ENCODE measurements at places on chromosomes 2 and 18.

DNA sequence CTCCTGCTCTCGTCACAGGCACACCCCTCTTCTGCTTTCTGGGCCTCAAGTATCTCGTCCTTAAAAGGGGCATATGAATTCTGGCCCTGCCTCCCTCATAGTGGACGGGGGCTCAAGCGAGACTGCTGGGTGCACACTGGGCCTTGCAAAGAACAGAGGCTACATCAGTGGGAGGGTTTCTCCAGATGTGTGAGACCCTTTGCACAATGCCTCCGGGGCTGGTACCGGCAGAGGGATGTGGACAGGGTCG, 25.0 kb downstream of the CRACDL start:
- no peak for DNase-seq

GRCh38 chr2:205198140-205198525, 484.2 kb upstream of the NRP2 start:
- DNase-seq = no peak

DNA sequence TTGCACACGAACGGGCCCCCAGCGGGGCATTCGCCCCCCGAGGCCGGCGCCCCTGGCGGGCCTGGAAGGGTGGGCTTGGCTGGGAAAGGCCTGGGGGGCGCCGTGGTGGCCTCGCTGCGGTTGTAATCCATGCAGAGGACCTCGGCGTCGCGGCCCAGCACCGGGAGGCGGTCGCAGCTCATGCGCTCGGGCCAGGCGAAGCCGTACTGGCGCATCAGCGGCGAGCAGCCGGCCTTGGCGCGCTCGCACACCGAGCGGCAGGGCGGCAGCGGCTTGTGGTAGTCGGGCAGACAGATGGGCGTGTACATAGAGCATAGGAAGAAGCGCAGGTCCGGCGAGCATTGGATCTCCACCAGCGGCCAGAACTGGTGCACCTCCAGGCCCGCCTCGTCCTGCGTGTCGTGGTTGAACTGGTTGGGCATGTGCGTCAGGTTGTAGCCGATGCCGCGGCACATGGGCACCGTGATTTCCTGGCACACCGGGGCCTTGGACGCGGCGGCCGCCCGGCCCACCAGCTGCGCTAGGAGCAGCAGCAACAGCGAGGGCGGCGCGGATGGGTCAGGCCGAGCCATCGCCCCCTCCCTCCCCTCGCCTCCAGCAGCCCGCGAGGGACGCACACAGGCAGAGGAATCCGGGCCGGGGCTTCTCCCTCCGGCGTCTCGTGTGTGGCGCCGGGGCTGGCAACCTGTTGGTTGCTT, 1.4 kb downstream of the FZD5 start:
- no peak for DNase-seq

DNA sequence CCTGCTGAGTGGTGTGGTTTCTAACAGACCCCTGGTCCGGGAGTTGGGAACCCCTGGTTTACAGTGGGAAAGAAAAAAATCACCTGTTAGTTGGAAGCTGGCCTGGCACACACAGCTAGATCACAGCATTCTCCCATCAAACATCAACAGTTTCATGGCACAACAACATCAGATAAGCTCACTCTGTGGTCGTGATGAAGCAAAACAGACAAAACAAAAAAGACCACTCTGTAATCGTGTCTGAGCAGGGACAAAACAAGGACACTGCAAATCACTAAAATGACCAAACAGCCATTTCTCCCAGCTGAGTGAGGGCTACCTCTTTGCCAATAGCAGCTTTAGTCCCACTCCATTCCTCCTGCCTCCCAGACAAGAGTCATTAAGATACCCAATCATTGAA, 9.0 kb upstream of the IMPACT start:
- DNase-seq = no peak

DNA sequence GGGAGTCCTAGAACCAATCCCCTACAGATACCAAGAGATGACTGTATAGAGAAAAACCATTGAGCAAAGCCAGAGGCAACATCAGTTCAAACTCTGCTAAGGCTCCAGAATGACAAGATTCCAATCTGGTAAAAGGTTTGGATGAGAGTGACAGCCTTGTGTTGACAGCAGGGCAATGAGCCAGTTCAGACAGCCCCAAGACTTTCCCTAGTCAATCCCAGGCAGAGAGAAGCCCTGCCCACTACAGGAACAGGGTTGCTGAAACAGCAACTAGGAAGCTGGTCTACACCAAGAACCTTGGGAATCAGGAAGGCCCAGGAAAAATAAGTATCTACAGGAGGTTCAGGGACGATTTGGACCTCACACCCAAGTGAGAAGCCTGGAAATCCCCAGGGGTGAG, 3.3 kb downstream of the PSTPIP2 start:
- no peak for DNase-seq

- no peak for DNase-seq
Observed at GRCh38 chr2:127094509-127095366, 12.2 kb downstream of the BIN1 start.

DNA sequence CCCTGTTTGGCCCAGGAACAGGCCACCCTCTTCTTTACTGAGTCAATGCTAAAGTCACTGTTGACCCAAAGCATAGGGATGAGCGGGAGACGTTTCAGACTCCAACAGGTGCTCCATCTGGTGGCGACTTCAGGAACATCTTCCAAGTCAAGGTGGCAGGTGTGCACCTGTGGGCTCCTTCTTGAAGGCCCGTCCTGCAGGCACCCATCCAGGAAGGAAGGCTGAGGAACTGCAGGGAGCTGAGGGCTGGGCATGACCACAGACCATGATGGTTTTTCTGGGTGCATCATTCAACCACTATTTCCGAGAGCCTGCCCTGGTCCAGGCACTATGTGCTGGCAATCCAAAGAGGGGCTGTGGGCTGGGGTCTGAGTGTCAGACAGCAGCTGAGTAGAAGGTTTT, 142.8 kb downstream of the NDUFA10 start:
- peak; percentile 37 for DNase-seq

- DNase-seq = no peak
Observed at GRCh38 chr2:238967031-238967977, 119.4 kb downstream of the TWIST2 start.

DNA sequence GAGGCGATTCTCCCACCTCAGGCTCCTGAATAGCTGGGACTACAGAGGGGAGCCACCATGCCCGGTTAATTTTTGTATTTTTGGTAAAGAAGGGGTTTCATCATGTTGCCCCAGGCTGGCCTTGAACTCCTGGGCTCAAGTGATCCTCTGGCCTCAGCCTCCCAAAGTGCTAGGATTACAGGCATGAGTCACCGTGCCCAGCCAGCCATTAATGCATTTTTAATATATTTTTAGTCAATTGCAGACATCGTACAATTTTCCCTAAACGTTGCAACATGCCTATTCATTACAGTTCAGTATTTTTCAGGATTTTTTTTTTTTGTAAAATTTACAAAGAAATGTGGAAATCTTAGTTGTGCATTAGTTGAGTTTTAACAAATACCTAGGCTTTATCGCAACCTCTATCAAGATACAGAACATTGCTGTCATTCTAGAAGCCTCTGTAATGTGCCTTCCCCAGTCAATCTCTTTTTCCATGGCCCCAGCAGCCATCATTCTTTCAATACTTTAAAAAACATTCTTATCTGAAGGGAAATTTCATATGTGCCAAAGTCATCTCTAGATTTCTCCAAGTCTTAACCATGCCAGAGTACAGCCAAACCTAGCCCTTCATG, 14.7 kb downstream of the NABP1 start:
- DNase-seq = no peak

DNA sequence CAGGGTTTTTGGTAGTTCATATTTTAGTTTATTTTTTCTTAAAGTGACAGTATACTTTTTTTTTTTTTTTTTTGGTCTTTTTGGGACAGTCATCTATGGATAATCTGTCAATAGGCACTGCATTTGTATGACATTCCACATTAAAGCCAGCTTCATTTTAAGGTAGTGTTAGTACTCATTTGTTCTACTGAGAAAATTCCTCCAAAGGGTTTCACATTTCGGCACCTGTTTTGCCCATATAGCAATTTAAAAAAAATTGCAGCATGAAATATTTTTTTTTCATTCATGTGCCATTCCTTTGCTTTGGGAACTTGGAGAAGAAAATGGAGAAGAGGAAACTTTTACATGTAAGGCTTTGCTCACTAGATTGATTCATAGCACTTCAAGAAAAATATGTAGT, 276.3 kb upstream of the TCF4 start:
- no peak for DNase-seq

GRCh38 chr2:44801841-44802776, 139.4 kb upstream of the SIX3 start:
- no peak for DNase-seq

DNA sequence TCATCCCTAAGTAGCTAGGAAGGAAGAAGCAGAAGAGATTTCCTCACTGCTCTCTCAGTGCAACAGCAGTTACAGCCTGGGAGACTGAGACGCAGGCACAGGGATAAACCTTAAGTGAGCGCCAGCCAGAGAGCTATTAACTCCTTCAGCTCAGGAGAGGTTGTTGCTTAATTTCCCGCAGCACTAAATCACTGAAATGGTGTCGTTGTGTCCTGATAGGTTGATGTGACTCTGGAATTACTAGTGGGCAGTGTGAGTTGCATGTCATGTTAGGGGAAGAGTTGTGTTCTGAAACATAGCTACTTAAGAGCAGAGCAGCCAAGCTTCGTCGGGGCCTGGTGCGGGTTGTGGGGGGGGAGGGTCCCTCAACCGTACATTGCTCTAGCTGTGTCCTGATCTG, 225.8 kb downstream of the NAPG start:
- DNase-seq = no peak

GRCh38 chr2:71939588-71940535, 207.8 kb downstream of the CYP26B1 start:
- DNase-seq = no peak

DNA sequence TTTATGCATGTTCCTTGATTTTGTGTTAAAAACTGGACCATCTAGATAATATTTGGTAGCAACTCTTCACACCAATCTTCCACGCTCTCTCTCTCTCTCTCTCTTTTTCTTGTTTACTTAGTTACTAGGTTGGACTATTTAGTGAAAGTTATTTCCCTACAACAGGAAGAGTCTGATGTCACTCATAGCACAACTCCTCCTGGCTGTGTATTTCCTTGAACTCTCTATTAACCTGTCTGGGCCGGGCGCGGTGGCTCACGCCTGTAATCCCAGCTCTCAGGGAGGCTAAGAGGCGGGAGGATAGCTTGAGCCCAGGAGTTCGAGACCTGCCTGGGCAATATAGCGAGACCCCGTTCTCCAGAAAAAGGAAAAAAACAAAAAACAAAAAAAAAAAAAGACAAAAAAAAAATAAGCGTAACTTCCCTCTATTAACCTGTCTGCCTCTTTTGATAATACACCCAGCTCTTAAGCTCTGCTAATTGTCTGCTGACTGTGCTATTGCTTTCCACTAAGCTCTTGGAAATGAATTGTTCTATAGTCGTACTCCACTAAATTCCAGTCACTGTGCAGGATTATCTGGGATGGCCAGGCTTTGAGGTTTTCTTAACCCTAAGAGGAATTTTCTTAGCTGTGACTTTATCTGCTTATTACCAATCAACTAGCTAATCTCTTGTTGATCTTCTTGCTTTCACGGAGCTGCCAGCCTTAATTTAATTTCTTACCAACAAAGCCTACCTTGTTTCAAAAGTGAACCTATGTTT, 18.1 kb upstream of the CDH19 start:
- no peak for DNase-seq

DNA sequence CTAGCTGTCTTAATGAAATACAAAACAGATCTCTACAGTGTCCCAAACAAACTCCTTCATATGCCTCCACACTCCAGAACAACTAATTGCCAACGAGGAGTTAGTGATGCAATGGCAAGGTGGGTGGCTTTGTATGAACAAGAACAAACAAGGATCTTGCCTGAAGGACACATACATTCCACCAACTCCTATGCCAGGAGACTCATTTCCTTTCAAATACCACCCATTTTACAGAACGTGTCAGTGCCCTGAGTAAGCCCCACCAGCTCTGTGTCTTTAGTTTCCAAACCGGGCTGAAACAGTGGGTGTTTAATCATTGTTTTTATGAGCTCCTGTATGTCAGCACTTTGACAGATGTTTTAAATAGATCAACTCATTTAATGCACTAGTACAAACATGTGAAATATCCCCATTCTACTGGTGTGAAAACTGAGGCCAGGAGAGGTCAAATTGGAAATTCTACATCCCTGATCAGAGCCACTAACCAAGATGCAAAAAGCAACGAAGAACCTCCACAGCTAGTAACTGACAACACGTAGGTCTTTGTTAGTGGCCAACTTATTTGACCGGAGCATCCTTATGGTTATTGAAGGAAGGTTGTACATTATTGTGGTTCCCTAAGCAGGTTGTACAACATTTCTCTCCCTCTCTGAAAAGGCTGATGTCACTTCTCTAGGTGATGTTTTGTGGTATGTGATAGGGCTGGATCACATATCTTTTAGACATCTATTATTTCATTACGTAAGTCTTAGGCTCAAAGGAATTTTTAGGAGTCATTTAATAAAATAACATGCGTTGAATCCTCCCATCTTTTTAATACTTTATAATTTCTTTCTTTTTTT, 534.9 kb upstream of the TNP1 start:
- DNase-seq = no peak

GRCh38 chr2:197615016-197615652, 60.3 kb downstream of the RFTN2 start:
- no peak for DNase-seq

- DNase-seq = no peak
Observed at GRCh38 chr2:12300927-12301326, 415.8 kb upstream of the TRIB2 start.

GRCh38 chr2:185221-185620, 78.6 kb downstream of the SH3YL1 start:
- DNase-seq = no peak

DNA sequence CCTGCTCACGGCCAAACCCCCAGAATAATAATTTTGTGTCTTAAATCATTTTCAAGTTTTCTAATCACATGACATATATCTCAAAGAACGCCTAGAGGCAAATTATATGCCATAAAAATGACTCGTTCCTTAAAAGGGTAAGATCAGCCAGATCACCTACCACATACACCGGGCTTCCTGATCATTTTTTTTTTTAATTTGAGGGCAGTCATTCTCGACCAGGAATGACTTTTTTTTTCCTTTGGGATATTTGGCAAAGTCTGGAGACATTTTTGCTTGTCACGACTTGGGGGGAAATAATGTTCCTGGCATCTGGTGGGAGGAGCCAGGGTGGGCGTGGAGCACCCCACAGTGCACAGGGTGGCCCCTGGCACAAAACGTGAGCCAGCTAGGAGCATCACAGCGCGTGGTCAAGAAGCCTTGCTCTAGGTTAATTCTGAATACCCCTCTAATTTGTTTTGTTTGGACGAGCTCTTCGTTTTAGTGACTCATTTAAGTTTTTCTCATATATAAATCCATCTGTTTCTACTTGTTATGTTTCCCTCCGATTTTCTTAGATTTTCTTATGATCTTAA, 94.9 kb downstream of the TWIST2 start:
- DNase-seq = no peak

DNA sequence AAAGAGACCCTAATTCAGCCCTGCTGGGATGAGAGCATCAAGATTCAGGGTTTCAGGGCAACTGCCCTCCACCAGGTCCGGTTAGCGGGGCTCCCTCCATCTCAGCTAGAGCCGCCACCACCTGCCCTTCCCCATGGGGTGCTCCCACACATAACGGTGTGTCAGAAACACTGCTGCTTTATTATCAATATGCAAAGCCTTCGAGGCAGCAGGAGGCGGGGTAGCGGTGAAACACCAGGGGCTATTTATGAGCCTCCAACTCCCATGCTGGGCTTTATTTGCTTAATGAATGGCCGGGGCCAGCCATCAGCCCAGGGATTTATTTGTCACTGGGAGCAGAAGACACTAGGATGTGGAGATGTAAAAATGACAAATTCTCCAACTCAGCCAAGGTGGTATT, 109.8 kb downstream of the GALNT14 start:
- DNase-seq = no peak

GRCh38 chr2:32237996-32238395, 26.7 kb downstream of the NLRC4 start:
- DNase-seq = no peak

All from stimulated activated CD4-positive, alpha-beta T cell treated with anti-CD3 and anti-CD28 coated beads, Interleukin-1b, Interleukin-23, amount 100 ng/mL, for 1 hour (primary cell).